ENCODE measurements at places on chromosomes 2 and 18. TPM values are rescaled to one million over a fixed set of nuclear protein-coding genes. Genes with fewer than 3 reads are reported as not detected.
A peak's percentile ranks its signal among the peaks of the same experiment; 100 is the strongest.

GRCh38 chr2:230816735-230817134 lies 48.0 kb upstream of the ITM2C start:
- DNase-seq: no peak

DNA sequence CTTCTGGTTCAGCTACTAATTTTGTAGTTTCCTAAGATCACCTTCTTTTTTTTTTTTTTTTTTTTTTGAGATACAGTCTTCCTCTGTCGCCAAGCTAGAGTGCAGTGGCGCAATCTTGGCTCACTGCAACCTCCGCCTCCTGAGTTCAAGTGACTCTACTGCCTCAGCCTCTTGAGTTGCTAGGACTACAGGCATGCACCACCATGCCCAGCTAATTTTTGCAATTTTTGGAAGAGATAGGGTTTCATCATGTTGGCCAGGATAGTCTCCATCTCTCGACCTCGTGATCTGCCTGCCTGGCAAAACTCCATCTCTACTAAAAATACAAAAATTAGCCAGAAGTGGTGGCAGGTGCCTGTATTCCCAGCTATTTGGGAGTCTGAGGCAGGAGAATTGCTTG lies 301.5 kb upstream of the TFPI start:
- DNase-seq: no peak

DNA sequence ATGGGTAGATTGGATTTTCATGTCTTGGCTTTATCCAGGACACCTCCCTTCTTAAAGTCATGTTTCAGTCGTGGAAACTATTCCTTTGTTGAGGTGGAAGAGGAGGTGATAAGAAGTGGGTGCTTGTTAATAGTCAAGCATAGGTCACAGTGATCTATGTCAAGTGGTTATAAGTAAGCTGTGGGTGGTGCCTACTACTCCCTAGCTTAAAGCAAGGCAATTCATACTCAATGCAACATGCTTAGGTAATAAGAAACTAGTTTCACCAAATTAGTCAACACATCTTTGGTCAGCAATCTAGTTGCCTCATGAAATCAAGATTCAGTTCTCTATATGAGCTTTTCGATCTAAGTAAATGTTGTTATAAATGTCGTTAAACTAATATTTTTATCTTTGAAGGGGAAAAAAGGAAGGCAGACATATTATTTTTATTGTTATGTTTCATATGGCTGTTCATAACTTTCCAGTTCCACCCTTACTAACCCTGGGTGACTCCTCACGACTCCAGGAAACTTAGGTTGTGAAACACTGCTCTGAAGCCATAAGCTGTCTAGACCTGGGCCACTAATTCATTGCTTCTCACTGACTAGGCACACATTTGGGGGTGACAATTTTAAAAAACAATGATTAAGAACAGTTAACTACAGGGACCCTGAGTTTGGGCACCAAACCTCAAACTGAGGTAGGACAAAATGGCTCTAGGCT lies 5.8 kb upstream of the ABCB11 start:
- no peak for DNase-seq

DNA sequence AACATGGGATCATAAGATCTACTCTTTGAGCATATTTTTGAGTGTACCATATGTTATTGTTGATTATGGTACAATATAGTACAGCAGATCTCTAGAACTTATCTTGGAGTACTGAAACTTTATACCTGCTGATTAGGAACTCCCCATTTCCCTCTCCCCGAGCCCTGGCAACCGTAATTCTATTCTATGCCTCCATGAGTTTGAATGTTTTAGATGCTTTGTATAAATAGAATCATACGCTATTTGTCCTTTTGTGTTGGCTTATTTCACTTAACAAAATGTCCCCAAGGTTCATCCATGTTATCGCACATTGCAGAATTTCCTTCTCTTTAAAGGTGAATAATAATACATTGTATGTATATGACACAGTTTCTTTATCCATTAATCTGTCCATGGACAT lies 117.2 kb downstream of the PTPRM start:
- DNase-seq: no peak

DNA sequence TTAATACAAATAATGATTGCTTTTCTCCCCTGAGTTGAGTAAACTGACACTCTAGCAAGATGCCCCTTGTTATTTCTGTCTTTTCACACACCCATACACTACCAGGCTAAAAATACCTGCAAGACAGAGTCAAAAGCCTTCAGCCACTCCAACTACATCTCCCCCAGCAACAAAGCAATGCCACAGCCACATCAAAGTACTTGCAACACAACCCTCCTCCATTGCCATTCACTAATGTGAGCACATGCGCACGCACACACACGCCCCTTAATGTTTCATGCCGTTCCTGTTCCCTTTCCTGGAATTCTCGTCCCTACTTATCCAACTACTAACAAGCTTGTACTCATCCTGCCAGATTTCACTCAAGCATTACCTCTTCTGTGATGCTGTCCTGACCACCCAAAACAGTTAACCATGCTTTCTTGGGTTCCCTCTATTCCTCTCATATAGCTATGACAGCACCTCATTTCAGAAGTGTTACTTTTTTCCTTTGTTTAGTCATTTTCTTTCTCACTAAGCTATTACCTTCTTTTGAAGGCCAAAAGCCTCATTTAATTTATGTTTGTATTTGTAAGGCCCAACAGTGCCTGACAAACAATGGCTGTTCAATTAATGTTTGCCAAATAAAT lies 29.6 kb downstream of the SLC25A12 start:
- no peak for DNase-seq

DNA sequence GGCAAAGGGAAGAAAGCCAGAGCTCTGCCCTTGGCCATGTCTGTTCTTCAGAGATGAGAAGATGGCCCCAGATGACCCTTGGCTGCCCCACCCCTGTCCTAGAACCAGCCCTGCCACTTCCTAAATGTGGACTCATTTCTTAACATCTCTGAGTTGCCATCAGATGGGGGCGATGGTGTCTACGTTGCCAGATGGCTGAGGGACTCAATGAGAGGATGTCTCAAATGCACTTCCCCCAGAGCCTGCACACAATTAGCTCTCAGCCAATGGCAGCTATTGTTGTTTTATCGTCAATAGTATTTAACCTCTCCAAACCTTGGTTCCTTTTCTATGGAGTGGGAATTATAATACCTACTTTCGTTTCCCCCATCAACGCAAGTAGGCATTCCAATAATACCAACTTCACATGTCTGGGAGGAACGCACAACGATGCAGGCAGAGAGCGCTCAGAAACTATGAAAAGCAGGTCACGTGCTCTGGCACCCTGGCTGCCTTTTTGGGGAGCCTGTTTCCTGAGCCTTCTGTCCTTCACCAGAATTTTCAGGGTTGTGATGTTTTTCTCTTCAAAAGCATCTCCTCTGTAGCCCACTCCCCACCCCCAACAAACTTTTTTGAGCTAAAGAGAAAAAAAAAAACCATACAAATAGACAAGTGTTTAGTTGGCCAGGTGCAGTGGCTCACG lies 100.3 kb downstream of the MCFD2 start:
- DNase-seq: no peak

- DNase-seq: no peak
These were observed 109.1 kb downstream of the CYP26B1 start for GRCh38 chr2:72038524-72038923.

DNA sequence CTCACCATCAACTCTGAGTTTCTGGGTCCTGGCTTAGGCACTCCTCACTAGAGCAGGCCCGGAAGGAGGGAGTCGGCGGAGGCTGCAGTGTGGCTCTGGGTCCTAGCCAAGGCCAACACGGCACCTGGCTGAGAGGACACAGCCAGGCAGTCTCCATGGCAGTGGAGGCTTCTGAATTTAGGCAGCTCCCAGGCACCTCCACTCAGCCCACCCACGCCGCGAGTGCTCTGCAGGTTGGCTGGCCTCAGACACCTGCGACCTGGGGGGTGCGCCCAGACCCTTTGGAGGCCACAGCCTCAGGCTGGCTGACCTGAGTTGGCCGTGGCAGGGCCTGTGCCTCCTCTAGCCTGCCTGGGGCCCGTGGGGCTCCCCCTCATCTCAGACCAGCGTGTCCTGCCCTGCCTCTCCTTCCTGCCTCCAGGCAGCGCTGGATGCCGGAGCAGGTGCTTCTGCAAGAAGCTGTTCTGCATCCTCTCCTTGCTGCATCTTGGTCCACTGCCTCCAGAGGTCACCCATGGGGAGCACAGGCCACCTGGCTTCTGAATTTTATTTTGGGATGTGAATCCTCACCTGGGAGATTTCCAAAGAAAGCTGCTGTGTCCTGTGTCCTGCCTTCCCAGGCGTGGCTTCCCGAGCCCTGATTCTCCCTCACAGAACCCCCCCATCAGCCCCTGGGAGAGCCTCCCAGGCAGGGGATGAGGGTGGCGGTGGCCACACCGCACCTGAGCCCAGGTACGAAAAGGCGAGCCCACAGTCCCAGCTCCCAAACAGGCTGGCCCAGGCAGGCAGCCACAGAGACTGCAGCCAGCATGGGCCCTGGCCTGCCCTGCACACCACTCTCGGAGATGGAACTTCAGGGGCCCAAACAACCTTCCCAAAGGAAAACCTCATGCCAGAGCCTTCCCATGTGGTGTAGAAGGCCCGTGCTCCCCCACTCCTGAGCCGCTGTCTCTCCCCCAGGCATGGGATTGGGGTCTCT lies 23.4 kb downstream of the AQP12A start:
- no peak for DNase-seq

DNA sequence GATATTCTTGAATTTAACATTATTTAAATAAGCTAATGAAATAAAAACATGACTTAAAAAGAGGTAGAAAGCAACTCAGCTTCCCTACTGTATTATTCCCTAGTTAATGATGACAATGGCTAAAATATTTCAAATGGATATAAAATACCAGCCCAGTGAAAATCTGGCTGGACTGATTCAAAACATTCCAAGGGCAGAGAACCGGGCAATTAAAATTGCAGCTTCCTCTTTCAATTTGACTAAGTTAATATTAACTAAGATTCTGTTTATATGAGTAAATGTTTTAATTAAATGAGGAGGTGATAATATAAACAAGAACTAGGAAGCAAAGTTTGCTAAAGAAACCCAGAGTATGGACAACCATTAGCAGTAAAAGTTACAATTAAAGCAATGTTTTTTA lies 65.6 kb downstream of the RAPH1 start:
- DNase-seq: no peak

GRCh38 chr2:7356909-7357584 lies 439.8 kb downstream of the RNF144A start:
- peak; percentile 76 for DNase-seq

- no peak for DNase-seq
These were observed 726.8 kb upstream of the DDX18 start for GRCh38 chr2:117087535-117088291.

- DNase-seq: no peak
These were observed 25.0 kb downstream of the SPP2 start for GRCh38 chr2:234075518-234075915.

DNA sequence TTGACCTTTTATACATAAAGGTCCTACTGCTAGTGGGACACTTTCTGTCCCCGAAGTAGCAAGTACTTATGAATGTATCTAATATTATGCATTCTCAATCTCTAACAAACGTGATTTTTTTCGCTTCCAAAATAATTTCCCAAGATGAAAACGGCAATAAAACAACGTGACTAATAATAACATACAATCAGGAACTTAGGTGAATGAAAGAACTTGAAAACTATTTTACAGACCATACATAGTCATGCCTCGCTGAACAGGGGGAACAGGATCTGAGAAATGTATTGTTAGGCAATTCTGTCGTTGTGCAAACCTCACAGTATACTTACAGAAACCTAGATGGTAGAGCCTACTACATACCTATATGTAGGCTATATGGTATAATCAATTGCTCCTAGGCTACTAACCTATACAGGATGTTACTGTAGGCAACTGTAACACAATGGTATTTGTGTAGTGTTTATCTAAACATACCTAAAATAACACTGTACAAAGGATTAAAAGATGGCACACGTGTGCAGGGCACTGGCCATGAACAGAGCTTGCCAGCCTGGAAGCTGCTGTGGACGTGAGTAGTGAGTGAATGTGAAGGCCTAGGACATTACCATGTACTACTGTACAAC lies 2.5 kb downstream of the RTN4 start:
- DNase-seq: no peak

GRCh38 chr2:37688771-37689468 lies 17.5 kb upstream of the CDC42EP3 start:
- no peak for DNase-seq

GRCh38 chr2:60679036-60679780 lies 76.9 kb upstream of the PAPOLG start:
- DNase-seq: no peak

DNA sequence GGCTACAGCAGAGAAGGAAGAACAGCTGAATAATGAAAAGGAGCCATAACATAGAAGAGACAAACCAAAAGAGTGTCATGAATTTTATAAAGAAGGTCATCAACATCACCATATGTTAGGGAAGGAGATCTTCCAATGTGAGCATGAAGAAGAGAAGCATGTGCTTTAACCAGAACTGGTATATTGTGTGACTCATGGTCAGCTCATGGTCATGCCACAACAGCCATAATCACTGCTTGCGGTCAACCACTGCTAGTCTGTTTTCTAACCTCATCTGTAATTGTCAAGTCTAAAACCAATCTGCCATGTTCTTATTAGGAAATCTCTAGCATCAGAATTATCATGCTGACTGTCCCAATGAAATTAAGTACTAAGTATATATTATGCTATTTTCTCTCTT lies 204.1 kb upstream of the VRK2 start:
- no peak for DNase-seq

DNA sequence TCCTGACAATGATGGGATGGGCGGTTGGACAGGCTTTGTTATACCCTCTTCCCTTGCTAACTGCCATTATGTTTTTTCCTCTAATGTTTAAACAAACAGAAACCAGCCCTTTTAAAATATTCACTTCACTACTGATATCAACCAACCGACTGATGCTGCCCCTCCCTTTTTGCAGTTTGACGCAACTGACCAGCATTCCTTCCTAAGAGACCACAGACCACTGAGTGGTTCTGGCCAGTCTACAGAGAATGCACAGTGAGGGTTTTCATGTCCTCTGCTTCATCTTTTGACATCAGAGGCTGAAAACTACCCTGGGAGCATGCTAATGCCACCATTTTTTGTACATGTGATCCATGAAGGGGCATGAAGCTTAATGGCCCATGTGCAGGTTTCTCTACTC lies 85.3 kb downstream of the CYP26B1 start:
- no peak for DNase-seq

DNA sequence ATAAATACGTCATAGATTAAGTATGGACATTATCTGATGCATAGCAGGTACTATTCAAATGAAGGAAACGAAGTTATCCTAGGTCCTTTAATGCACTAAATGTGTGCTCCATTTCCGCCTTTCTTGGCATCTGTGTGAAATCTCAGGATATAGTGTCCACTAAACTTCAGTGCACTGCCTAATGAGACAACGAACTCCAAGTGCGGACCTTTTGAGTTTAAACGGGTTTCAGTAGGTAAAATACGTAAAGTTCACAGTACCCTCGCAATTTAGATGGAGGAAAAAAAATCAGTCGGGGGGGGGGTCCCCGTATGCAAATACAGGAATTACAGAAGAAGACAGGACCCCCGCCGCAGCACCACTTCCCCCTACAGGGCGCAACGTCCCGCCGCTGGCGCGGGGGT lies 729 bp upstream of the REL start:
- no peak for DNase-seq

- no peak for DNase-seq
These were observed 641.6 kb downstream of the SUCLG1 start for GRCh38 chr2:83817511-83817910.

BOLL gene
- not detected for total RNA-seq

FBLN7 gene
- 2.9 TPM for total RNA-seq

GALNT1 gene
- total RNA-seq: 72.7 TPM

TCF23 gene
- 0.12 TPM for total RNA-seq

ATP8B1 gene
- total RNA-seq: 125 TPM

AGPS gene
- total RNA-seq: 34.5 TPM

MPP4 gene
- not detected for total RNA-seq

ITGB6 gene
- 48.8 TPM for total RNA-seq

PEX13 gene
- 36.1 TPM for total RNA-seq

GALNT14 gene
- 7.6 TPM for total RNA-seq

SLC30A3 gene
- not detected for total RNA-seq

KCNG2 gene
- not detected for total RNA-seq

CLEC4F gene
- total RNA-seq: 0.17 TPM
